Suprapubic skin (tissue), 4 donors: ENCODE measurements at places on chromosomes 2 and 18.

DNA sequence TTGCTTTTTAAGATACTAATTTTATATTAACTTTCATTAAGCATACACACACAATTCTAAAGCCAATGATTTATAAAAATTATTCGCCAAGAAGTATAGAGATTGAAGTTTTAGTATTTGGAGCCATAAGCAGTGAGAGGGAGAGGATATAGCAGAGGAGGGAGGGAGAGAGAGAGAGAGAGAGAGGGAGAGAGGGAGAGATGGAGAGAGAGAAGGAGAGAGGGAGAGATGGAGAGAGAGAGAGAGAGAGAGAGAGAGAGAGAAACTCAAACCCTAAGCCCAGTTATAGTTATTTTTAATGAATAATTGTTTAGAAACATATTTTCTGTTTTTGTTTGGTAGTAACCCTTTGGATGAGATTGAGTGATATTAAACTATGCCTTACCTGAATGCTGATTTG is 5.3 kb downstream of the TWIST2 start:
- no peak for DNase-seq

DNA sequence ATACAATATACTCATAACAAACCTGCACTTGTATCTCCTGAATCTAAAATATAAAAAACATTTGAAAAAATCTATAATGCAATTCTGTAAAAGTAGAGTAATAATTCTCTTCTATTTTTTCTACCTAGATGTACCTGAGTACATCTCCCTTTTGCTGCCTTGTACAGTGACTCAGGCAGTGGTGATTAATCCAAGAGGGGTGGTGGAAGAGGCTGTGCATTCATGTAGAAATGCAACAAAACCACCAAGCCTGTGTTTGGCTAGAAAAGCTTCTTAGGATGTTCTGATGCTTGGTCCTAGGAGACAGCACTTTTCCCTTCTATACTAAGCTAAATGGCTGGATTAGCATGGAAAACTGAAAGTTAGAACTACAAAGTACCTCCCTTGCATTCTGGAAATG is 245.8 kb downstream of the DPP10 start:
- DNase-seq = no peak

- DNase-seq = no peak
Measured at GRCh38 chr18:55779691-55780585, 191.9 kb upstream of the TCF4 start.

DNA sequence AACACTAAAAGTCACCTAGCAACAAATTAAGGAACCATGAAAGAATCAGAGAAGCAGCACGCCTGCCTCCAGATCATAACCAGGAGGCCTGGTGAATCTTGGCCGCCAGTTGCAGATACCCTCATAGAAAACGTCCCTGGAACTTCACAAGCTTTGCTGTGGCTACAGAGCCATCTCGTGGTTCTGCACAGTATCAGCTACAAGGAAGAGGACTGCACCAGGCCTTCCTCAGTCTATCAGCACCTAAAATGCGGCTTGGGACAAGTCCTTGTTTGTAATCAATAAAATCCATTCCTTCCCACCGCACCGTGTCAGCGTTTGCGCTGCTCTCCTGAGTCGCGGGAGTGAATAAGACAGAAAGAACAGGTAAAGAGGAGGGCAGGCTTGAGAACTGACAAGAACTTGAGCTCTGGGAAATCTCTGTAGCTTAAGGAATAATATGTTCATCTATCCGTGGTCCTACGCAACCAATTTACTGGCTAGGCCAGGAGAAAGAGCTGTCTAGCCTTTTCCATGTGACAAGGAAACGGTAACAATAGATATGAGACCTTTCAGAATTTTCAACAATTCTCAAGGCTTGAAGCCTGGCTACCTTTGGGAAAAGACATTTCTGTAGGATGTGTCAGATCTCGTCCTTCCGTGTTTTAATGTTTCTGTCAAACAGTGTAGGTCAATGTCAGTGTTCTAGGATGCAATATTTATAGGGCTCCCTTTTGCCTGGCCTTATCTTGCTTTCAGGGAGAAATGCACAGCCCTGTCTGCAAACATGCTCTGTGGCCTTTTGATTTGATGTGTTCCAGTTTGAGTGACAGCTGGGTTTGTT is 128.5 kb upstream of the RAB12 start:
- no peak for DNase-seq

DNA sequence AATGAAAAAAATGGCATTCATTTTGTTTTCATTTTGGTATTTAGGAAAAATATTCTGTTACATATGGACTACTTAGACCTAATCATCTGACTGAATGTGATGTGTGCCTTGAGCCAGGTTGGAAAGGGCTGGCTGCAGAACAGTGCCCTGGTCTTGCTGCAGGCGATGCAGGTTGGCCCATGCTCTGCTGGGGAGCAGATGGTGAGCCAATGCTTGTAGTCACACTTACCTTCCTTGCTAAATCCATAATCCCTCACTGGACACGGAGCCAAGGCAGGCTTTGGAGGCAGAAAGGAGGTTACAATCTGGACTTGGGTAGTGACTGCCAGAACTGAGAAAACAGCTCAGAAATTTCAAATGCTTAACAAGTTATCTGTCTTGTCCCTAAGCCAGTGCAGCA is 228.7 kb downstream of the ARHGAP15 start:
- DNase-seq = no peak

DNA sequence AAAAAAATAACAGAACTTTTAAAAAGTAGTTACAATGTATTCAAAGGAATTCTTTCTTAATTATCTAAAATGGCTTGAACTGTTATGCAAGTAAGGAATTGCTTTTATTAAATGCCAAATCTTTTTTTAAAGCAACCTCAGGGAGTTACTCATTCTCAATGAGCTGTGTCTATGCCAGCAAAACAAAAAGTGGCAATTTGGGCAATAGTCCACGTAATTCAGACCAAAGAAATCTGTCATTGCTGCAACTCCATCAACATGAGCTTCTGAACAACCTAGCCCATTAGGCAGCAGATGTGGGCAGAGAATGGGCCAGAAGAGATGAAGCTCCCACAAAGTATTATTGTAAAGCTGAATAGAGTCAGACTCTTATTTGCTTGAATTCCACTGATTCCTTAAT is 118.4 kb downstream of the ALK start:
- DNase-seq = no peak

DNA sequence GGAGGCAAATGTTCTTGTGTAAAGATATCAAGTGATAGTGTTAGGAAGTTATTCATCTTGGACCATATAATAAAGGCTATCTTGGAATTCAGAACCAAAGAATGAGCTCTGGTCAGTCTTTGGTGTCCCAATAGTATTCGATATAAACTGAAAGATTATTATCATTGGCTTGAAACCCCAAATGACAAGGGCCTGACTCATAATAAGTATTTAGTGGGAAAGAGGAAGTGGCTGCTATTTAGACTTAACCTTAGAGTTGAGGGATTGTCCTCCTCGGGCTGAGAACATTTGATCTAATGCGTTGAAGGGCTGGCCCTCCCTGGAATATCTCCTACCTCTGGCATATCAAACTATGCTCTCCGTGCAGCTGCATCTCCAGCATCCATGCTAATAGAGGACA is 67.5 kb downstream of the CDH20 start:
- DNase-seq = no peak
